ENCODE measurements at places on chromosomes 13 and 19. TPM values are rescaled to one million over a fixed set of nuclear protein-coding genes. Genes with fewer than 3 reads are reported as not detected.

The SLC10A2 gene
- not detected for polyA plus RNA-seq

The HIPK4 gene
- polyA plus RNA-seq = 0.12 TPM

The RHPN2 gene
- 3.1 TPM for polyA plus RNA-seq

The IGFL2 gene
- not detected for polyA plus RNA-seq

The C13orf42 gene
- polyA plus RNA-seq = not detected

The CGB8 gene
- 0.47 TPM for polyA plus RNA-seq

DNA sequence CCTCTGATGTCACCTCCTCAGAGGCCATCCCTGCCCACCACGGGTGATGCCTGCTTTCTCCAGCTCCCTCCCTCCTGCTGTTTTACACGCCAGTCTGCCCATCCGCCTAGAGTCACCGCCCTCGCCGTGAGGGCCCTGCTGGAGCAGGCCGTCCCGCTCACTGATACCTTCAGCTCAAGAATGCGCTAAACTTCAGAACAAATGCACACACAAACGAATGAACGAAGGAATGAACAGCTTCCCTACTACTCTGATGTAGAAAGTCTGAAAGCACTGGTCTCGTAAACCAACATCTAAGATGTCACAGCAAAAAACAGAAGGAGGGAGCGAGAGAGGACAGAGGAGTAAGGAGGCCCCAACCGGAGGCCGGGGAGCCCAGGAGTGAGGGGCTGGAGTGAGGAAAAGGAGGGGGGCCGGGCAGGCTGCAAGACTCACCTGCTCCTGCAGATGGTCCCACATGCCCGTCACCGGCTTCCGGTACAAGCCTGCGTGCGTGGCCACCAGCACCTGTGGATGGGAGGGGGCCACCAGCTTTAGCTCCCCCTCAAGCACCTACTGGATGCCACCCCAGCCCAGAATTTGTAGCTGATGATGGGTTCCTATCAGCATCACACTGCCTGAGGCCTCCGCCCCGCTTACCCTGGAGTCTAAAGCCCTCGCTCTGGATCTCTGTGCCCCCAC is 4.0 kb downstream of the PNKP start:
- no peak for DNase-seq

- peak; percentile 95 for DNase-seq
Measured at GRCh38 chr13:106376401-106377112, 158.9 kb downstream of the EFNB2 start.

- no peak for DNase-seq
Measured at GRCh38 chr13:101773062-101773461, 320.6 kb downstream of the ITGBL1 start.

DNA sequence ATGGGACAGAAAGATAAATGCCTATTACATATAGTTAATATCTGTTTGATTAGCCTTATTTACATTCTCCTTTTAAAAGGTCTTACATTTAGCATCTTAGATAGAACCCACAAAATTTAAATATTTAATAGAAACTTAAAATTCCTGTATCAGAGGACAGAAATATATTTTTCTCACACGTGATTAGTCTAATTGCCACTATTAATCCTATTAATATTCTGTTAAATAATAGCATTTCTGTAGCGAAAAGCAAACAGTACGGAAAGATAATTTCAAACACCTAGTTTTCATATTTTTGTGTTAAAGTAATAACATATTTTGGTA is 380 bp upstream of the ZNF30 start:
- DNase-seq = no peak

DNA sequence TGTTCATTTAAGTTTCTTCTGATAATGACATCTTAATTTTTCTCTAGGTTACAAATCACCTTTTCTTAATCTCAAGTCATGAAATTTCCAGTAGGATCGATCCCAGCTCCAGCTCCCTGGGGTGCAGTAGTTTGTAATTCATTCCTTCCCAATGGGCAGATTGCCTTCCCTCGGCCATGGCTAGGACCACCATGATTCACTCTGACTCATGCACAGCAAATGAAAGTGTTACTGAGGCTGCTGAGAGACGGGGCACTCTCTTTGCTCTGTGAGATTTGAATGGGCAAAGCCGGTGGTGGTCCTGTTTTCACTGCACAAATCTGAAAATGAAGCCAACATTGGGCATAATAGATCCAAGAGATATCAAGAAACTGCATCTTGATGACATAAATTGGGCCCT is 202.8 kb upstream of the IRS2 start:
- DNase-seq = peak; percentile 82

GRCh38 chr13:29028868-29029267 is 208.7 kb downstream of the MTUS2 start:
- no peak for DNase-seq

DNA sequence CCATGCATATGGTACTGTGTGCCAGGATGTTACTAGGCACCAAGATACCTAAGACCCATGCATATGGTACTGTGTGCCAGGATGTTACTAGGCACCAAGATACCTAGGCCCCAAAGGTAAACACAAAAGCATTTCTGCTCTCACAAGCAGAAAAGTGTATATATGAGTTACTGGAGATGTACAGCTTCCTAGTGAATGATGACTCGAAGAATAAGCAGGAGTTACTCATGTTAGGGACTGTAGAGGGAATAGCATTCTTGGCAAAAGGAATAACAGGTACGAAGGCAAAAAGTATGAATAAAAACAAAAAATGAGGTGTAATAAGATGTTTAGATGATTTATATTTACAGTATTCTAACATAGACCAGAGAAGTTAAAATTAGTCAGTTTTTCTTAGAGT is 383.7 kb downstream of the DIAPH3 start:
- peak; percentile 59 for DNase-seq

- DNase-seq = peak; percentile 61
Measured at GRCh38 chr19:52535771-52536447, 8.4 kb downstream of the ZNF808 start.

DNA sequence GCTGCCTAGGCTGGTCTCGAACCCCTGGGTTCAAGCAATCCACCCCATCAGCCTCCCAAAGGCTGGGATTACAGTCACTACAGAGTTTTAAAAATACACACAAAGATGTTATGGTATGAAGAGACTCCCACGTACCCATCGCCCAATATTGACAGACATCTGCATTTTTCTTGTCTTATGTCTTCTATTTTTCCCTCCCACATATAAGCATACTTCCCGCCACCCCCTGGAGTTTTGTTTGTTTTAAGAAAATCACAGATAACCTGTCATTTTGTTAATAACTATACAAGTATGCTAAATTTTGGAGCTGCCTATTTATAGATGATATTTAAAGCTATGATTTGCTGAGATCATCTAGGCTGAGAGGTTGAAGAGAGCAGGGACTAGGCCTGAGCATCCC is 6.2 kb upstream of the SMG9 start:
- DNase-seq = peak; percentile 37

DNA sequence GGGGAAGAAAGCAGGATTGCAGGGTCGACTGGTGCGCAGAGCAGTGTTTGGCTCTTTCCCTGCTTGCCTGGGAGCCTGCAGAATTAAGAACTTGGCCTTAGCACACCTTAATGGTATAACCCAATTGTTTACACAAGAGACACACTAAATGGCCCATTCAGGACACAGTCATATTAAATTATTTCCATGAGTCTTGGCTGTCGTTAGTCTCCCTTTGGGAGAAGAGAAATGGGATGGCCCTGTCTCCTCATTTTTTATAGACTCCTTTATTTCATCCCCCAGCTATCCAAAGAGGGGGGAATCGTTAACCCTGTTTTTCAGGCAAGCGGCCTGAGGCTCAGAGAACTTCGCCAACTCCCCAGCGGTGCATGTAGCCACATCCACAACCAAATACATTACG is 282.5 kb downstream of the SUCLA2 start:
- DNase-seq = no peak

DNA sequence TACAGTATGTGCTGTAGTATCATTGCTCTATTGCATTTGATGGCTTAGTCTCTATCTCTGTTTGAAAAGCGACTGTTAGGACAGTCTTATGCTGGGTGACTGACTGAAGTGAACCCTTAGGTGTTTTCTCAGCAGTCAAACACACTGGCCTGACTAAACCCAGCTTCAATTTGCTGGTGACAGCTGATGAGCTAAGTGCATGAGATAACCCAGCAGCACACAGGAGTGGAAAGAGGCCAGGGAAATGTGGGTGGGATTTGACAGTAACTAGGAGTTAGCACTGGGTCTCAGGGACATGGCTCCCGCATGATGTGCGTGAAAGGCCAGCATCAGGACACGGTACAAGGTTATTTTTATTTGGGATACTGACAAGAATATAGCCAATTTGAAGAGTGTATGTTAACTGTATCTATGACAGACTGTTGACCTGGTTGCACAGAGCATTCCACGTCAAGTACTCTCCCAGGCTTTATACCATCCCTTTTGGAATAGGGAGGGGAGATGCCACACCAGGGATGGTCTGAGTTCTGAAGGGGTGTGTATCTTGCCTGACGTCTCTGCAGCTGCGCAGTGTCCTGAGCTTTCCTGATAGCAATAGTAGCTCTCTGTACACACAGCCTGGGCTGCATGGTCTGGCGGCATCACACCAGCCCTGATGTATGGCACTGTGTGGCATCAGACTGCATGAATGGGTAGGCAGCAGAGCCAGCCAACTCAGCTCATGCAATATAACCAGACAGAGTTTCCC is 144.8 kb downstream of the FLT1 start:
- DNase-seq = no peak

Measured in IMR-90 (cell line).